Smooth muscle cell of bladder (primary cell): ENCODE measurements at places on chromosomes 5 and 9. TPM values are rescaled to one million over a fixed set of nuclear protein-coding genes. Genes with fewer than 3 reads are reported as not detected.

The PPP2R2B gene
- total RNA-seq = under 0.01 and 0.37 TPM in 2 replicates

The RNF183 gene
- not detected in 2 replicates for total RNA-seq

The DCTN4 gene
- 44.7 and 48.4 TPM in 2 replicates for total RNA-seq

The TRIM36 gene
- total RNA-seq = 0.14 and 0.37 TPM in 2 replicates

The BAAT gene
- not detected in 2 replicates for total RNA-seq

The GABRG2 gene
- not detected in 2 replicates for total RNA-seq

The TLE1 gene
- 32.9 and 38.8 TPM in 2 replicates for total RNA-seq
